ENCODE measurements at places on chromosomes 7 and 10. TPM values are rescaled to one million over a fixed set of nuclear protein-coding genes. Genes with fewer than 3 reads are reported as not detected.

The CFTR gene
- 0.63 TPM for polyA plus RNA-seq

- H3K27ac ChIP-seq, result no peak overlapping the region
- DNase-seq, result no peak
- no peaks in the 10 kb centered on the region for H3K4me1 ChIP-seq
- H3K27me3 ChIP-seq, result no peaks in the 10 kb centered on the region
These were observed 376.7 kb downstream of the GLRX3 start for GRCh38 chr10:130512936-130513335.

GRCh38 chr7:81659697-81660395 is 110.0 kb downstream of the HGF start:
- no peak for DNase-seq
- H3K4me3 ChIP-seq, result no peak overlapping the region
- no peak overlapping the region for H3K27ac ChIP-seq

The PKD2L1 gene
- polyA plus RNA-seq, result not detected

DNA sequence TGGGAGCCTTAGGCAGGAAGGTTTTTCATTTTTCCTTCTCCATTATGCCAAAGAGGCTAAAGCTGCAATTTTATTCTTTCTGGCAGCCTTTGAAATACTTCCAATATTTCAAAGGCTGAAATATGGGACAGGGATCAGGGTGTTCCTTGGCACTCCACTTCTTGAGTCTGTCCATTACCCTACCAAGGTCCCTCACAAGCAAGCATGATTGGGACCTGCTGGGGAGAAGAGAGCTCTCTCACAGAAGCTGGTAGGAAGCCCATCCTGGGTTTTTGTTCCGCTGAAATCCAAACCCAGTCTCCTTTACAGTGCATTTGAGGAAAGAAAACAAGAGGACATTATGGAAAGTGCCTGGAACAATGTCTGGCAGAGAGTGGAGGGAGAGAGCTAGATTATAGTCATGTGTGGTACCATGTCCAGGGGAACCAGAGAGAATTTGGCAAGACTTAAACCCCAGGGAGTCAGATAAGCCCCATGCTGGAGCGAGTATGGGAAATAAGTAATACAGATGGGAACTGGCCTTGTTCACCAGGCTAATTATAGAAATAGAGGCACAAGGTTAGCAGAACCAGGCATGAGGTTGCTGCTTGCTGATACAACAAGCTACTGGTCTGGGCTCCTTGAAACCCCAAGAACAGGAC is 104.7 kb downstream of the LSM5 start:
- H3K36me3 ChIP-seq, result no peaks in the 10 kb centered on the region
- peaks cover 3% of the 10 kb centered on the region for H3K27me3 ChIP-seq
- no peak overlapping the region for H3K4me3 ChIP-seq
- no peaks in the 10 kb centered on the region for H3K4me1 ChIP-seq
- DNase-seq, result no peak
- H3K27ac ChIP-seq, result no peak overlapping the region

The LIPM gene
- not detected for polyA plus RNA-seq

The ZNF503 gene
- 0.26 TPM for polyA plus RNA-seq

- H3K36me3 ChIP-seq, result peaks cover 2% of the 10 kb centered on the region
- no peaks in the 10 kb centered on the region for H3K4me1 ChIP-seq
- no peak overlapping the region for H3K27ac ChIP-seq
- no peaks in the 10 kb centered on the region for H3K27me3 ChIP-seq
These were observed 92.6 kb downstream of the MLLT10 start for GRCh38 chr10:21626457-21627161.

- H3K36me3 ChIP-seq, result no peaks in the 10 kb centered on the region
- DNase-seq, result no peak
- no peak overlapping the region for H3K4me3 ChIP-seq
- no peak overlapping the region for H3K27ac ChIP-seq
These were observed 32.3 kb upstream of the NUB1 start for GRCh38 chr7:151309311-151309710.

DNA sequence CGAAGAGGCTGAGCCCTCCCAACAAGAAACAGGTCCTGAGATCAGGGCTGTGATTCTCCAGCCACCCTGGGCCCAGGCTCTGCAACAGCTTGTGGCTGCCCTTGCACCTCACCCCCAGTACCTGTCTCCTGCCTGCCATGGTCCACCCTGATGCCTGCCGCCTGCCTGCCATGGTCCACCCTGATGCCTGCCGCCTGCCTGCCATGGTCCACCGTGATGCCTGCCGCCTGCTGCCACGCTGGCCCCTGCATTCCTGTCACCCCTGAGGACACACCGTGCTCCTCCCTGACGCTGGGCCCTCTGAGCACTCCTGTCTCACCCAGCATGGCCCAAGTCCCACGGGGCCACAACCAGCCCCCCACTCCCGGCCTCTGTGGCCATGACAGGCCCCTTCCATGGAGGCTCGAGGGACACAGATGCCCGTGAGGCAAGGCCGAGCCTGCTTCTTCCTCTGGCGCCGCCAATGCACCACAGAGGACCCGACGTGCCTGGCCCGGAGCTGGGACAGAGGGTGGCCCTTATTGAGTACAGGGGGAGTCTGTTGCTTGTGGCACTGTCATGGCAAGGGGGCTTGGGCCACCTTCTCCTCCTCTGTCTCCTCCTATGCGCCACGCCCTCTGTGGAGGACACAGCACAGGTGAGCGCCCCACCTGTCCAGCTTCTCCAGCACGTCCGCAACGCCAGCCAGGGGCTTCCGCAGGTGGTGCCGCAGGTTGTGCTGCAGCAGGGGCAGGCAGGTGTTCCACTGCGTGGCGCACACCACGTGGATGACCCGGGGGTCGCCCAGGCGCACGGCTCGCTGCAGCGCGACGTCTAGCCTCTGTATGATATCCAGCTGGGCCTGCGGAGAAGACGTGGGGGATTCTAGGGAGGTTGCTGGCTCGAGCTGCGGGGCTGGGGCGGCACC is 18.1 kb downstream of the CFAP46 start:
- H3K27ac ChIP-seq, result no peak overlapping the region
- H3K4me1 ChIP-seq, result no peaks in the 10 kb centered on the region
- no peaks in the 10 kb centered on the region for H3K36me3 ChIP-seq
- no peaks in the 10 kb centered on the region for H3K27me3 ChIP-seq
- no peak for DNase-seq

- no peaks in the 10 kb centered on the region for H3K27me3 ChIP-seq
- no peak overlapping the region for H3K4me3 ChIP-seq
- H3K36me3 ChIP-seq, result no peaks in the 10 kb centered on the region
- H3K4me1 ChIP-seq, result no peaks in the 10 kb centered on the region
- DNase-seq, result no peak
These were observed 248.1 kb downstream of the ABCA13 start for GRCh38 chr7:48419401-48419800.
